ENCODE measurements at places on chromosomes 13 and 19.

GRCh38 chr13:42384265-42384664 lies 112.3 kb downstream of the AKAP11 start:
- no peak for DNase-seq

DNA sequence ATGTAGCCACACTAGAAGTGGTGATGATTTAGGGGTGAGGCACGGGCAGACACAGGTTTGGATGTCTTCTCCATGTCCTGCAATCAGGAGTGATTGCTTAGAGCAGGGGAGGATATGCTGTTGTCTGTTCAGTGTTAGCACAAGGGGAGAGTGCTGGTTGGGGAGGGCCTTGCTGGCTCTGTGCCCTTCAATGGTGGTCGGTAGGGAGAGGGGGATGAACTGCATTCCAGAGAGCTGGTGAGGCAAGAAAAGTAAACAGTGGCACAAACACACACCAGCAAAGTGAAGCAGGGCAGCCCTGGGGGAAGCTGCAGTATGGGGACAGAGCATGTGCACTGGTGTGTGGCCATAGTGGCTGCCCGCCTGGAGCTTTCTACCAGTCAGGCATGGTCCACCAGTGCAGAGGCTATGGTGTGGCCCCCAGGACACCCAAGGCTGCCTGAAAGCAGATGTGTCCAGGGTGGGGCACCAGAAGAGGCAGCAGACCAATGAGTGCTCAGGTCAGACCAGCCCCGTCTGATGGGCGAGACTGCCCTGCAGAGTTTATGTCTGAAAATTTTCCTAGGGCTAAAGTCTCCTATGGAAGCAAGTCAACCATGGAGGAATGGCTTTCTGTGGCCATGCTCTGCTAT lies 1676.9 kb downstream of the PCDH9 start:
- DNase-seq, result no peak

DNA sequence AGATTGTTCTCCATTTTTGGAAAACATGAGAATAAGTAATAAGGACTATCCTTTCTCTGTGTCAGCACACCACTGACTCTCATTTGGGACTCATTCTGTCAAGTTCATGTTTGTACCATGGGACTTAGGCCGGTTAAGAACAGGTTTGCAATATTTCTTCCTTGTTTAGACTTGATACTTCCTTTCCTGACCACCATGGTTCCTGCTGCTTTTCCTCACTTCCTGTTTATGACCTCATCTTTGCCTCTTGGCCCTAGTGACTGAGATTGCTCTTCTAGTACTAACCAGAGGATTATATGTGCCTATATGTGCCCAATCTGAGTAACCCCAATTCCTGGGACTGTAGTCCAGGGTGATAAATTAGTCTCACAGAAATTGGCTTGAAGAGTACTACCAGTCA lies 32.5 kb upstream of the NDFIP2 start:
- no peak for DNase-seq

DNA sequence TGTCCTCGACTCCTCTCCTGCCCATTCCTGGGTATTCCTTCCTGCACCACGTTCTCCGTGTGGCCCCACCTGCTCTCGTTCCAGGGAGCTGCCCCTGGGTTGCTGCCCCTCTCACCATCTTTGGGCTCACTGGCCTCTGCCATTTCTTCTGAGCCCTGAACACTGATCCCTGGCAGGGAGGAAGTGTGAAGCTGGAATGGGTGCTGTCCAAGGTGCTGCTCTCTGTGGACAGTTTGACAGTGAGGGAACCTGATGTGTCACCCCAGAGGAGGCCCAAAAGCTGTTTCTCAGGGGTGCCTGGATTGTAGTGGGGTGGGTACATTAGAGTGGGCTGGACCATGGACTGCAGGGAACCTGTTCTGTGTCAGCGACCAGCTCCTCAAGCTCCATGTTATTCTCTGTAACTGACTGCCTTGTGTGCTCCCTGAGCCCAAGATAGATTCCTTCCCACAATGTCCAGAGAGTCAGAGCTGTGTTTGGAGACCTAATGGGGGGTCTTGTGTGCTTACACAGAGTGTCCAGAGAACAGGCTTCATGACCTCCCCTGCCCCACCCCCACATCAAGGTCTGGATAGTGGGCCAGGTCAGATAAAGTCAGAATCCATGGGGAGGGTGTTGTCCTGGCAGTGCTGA lies 7.2 kb upstream of the CEACAM8 start:
- DNase-seq, result no peak

DNA sequence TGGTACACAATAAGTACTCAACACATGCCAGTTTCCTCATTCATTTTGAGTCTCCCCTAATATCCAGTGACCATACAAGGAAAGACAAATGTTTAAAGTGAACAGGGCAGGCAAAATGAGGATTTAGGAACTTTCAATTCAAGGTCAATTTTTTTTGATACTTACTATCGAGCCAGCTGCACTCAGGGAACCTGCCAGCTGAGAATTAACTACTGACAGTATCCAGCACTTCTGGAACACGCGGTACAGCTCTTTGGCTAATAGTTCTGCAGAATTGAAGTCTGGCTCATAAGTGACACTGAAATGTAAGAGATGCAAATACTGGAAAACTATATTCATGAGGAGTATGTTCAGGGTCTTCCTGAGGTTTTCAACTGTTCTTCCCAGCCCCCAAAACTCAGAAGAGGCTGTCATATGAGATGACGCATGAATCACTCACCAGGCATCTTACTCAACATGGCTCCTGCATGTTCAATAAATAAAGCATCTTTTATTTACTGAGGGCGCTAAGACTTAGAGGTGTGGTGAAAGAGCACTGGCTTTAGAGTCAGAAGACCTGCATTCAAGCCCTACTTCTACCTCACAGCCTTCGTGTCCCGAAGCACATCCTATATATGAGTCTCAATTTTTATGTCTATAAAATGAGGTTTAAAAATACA lies 25.6 kb downstream of the RUBCNL start:
- DNase-seq, result no peak
